ENCODE measurements at places on chromosomes 11 and 22.
A peak's percentile ranks its signal among the peaks of the same experiment; 100 is the strongest.

DNA sequence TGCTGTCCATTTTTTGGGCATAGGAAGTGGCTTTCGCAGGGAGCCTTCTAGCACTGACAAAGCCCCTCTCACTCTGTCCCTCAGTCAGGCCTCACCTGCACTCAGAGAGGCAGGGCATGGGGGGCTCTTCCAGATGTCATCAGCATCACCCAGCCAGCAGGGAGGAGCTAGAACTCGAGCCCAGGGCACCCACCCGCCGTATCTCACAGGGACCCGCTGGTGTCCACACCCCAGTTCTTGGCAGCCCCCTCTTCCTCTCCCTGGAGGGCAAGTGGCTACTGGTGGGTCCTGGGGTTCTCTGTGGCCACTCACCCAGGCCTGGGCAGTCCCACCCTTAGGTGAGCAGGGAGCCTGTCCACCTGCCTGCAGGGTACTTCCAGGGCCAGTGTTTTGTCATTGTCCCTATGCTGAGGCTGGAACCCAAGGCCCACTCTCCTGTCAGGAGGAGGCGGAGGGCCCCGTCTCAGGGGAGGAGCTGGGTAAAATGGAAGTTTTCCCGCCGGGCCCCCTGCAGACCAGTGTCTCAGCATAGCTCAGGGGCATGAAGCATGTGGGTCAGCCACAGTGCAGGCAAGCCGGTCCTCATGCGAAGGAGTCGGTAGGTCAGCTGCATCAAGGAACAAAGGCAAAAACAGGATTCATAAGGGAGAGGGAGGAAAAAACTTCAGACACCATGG lies 21.8 kb downstream of the MYO7A start:
- DNase-seq: no peak

DNA sequence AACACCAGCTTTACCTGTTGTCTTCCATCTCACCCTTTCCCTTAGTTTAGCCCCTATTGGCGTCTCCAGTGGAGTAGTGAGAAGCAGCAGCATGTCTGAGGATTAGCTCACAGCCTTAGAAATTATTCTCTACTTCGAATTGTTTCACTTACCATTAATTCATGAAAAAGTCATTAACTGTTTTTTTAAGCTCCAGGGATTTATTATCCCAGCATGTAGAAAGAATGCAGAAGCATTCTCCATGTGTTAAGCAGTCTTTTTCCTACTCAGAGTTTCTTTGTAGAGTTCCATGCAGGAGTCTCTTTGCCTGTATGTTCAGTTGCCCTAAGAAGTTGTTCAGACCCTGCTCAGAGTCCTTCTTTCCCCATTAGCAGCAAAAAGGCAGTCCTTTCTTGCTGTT lies 137.9 kb upstream of the RASSF10 start:
- no peak for DNase-seq

DNA sequence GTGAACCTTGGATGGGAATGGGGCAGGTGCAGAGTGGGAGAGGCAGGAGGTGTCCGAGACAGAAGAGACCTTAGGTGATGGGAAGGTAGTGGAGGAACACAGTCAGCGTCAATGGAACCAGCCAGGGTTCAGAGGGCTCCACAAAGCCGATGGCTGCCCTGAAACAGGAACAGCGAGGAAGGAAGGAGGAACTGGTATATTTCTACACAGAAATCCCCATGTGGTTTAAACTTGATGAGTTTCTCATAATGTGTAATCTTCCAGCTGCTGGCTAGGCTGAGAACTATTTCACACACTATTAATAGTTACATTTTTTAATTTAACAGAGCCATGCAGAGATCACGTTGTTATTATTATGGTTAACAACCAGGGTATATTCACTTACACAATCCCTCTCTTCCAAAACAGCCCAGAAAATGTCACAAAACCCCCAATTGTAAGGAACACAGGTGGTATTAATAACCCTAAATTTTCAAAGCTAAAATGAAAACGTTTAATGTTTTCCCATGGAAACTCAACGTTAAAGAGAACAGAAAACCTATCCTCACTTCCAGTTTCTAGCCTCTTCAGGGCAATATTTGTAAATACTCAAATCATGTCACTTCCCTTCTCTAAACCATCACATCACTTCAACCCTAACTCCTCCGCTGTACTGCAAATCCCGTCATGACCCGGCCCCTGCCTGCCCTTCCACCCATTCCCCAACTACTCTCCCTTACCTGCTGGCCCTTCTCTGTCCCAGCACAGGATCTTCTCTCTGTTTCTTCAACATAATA lies 74.5 kb upstream of the ARFGAP3 start:
- DNase-seq: no peak

DNA sequence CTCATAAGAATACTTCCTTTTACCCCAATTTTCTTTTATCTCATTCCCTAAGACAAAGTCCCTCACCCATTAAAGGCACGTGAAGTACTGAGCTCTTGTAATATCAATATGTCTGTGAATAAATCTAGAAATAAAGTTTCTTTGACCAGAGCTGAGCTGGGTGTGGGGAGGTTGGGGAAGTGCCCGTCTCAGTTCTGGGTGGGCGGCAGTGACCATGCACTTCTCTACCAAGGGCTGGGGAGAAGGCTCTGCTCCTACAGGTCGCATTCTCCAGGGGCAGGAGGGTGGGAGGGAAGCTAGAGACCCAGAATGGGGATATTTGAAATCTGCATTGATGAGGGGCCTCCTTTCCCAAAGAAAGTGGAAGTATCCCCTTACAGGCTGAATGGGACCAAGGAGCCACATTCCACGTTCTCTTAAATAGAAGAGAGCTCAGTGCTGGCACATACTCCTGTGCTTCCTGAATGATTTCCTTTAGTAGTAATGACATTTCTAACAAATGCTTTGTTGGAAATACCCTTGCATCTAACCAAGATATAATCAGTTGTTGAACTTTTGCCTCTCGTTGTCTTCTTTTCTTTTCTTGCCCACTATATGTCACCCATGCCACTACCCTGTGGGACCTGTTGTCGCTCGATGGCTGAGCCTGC lies 16.1 kb downstream of the RBX1 start:
- no peak for DNase-seq

DNA sequence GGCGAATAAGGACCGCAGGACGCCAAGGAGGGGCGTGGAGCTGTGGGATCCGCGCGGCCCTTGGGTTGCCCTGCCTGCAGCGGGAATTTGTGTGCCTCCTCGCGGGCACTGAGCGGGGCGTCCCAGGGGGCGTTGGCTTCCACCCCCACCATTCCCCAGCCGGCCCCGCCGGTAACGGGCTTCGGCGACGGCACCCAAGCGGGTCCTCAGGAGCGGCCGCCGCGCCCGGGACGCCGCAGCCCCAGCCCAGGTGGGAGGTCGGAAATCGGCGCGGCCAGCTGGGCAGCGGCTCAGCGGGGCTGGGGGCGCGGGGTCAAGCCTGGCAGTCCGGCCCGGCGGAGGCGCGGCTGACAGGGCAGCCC lies 320 bp downstream of the CLTCL1 start:
- peak; percentile 23 for DNase-seq

GRCh38 chr11:22193348-22194051 lies 615 bp downstream of the ANO5 start:
- peak; percentile 53 for DNase-seq

DNA sequence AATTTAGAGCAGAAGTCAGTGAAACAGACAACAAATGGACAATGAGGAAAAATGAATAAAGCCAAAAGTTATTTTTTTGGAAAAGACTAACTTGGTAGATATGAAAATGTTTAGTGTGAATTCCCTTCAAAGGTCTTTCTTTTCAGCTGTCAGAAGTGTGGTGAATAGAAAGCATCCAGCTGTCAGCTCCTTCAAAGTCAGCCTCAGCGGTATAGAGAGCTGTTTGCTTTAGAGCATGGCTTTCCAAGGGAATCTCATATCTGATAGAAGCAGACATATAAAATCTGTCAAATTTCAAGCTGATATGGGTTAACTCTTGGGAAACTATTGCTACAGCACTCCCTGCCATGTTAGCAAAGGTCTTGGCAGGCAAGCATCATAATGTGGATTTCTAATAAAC lies 309.3 kb downstream of the CASP12 start:
- DNase-seq: no peak

Data from hypothalamus (tissue), 51 donors.